ENCODE measurements at places on chromosomes 11 and 22. TPM values are rescaled to one million over a fixed set of nuclear protein-coding genes. Genes with fewer than 3 reads are reported as not detected.

DNA sequence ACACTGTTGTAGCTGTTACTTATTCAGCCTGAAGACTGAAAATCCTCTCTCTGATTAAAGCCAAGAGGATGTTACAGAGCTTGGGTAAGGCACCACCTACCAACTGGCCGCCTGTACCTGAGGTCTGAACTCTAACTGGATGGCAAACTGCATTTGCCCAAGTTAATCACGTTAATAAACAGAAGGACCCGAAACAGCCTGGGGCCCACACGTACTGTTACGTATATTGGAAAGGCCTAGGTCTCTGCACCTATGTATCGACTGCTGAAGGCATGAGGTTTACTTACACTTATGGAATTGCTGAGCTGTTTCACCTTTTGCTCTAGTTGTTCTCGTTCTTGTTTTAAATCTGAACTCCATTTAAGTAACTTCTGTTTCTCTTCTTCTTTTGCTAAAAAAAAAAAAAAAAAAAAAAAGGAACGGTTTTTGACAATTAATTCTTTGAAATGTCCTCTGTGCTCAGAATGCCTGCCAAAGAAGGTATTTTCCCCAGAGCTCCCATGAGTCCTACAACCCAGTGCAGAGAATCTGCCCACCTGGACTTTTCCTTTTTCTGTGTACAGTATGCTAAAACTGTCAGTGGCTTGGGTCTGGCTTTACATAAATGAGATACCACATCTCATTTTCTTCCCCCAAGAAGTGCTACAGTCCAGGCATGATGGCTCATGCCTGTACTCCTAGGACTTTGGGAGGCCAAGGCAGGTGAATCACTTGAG lies 13.1 kb downstream of the LARGE2 start:
- no peak for DNase-seq

GRCh38 chr11:59254286-59254685 lies 41.6 kb upstream of the MPEG1 start:
- DNase-seq: no peak

DNA sequence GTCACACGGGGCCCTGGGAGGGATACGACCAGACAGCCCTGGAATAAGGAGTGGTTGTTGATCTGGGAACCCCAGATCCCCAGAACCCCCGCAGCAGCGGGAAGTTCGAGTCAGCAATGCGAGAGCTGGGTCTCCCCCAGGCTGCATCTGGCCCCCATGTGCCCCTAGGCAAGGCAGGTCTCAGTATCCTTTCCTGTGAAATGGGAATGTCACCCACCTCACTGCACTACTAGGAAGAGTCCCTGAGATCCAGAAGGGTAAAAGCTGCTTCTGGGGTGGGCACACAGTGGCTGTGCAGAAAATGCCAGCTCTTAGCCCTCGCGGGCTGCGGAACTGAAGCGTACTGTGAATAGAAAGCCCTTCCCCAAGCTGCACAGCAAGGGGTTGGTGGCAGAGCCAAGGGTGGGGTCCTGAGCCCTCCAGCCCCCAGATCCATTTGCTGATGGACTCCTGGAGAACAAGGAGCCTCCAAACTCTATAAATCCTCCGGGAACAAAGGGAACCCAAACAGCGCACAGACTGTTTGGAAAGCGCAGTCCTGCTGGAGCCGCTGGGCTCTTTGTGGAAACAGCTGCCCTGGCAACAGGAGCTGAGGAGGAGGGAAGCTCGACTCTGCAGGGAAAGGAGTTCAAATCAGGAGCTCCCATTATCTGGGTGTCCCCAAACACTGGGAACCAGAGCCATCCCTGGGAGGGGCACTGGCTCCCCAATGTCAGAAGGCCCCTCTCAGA lies 68.2 kb upstream of the SHISAL1 start:
- DNase-seq: no peak

The KCNJ1 gene
- 0.15 TPM for polyA plus RNA-seq

The GAL gene
- 1.3 TPM for polyA plus RNA-seq

The P2RX6 gene
- polyA plus RNA-seq: 20.5 TPM

DNA sequence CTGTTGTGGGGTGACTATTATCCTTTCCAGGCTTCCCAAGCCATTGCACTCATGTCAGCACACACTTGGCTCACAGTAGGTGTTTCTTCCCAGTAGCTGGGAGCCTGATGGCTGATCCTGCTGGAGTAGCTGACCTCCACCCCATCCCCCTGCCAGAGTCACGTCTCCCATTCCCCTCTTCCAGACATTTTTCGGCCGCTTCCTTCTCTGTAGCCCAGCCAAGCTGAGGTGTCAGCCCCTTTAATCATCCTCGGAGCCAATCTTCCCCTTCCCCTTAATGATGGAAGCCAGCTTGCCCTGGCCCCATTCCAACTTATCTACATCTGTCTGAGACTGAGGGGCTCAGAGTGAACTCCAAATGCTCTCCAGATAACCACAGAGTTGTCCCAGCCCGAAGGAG lies 550.7 kb downstream of the MN1 start:
- no peak for DNase-seq

GRCh38 chr11:116776522-116776984 lies 3.8 kb upstream of the BUD13 start:
- no peak for DNase-seq

GRCh38 chr11:59212744-59213631 lies at the start of gene MPEG1:
MPEG1 (minus strand) TSS chr11:59212927; CDS start chr11:59212865, 62 bp downstream.
- no peak for DNase-seq

The CELSR1 gene
- 5.3 TPM for polyA plus RNA-seq

The DRD4 gene
- polyA plus RNA-seq: 0.90 TPM

- DNase-seq: no peak
Observed at GRCh38 chr22:32596471-32596870, 121.9 kb downstream of the FBXO7 start.

GRCh38 chr11:9142732-9143131 lies 51.3 kb upstream of the SCUBE2 start:
- no peak for DNase-seq

GRCh38 chr22:20037419-20037818 lies 16.5 kb downstream of the TANGO2 start:
- no peak for DNase-seq

The C11orf87 gene
- 3.3 TPM for polyA plus RNA-seq

- peak; percentile 93 for DNase-seq
Observed at GRCh38 chr11:64181506-64182411, 4.2 kb upstream of the STIP1 start.

DNA sequence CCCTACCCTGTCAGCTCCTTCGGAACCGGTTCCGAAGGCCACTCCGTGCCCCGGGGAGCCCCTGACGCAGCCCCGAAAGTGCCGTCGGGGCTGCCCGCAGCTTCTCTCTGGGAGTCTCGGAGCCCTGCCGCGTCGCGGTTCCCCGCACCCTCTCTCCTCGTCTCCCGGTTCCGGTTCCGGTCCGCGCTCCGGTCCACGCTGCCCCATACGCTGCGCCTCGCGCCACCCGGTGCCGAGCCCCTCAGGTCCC lies 618 bp downstream of the MTA2 start:
- no peak for DNase-seq

DNA sequence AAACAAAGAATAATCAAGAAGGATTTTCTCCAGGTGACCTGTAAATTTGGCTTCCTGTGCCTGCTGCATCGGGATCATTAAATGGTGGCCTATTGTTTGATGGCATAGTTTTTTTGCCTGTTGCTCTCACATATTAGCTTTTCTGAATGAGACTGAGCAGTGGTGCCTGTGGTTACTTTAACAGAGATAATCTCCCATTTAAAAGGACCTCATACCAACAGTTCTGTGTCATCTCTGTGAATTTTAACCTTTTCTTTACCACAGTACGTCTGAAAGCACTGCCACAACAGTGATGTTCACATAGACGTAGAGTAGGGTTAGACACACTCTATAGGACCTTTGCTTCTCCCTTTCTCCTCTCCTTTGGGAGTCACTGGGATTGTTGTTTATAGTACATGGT lies 22.9 kb upstream of the RCE1 start:
- no peak for DNase-seq

DNA sequence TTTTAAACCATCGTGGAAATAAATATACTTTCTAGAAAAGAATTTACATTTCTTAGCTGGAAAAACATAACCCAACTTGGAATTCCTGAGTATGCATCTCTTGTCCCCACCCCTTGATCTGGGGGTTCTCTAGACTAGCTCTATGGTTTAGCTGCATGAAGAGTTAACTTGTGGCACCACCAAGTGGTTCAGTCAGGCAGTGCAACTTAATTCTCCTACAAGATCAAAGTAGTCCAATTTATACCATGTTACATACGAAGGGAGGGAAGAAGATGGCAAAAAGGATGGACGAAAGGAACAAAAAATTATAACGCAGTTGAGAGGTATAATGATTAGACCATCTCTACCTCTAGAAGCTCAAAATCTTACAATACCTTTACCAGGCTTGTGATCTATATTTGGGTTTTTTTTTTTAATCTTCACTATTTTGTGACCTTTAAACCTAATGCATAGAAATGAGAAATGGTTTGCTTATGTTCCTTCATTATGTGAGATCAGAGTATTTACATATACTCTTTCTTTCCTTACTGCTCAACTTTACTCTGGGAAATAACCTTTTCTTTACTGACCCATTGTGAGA lies 28.5 kb upstream of the ALKBH3 start:
- peak; percentile 60 for DNase-seq

GRCh38 chr11:15714641-15715399 lies 600.1 kb downstream of the INSC start:
- DNase-seq: no peak

The NEFH gene
- polyA plus RNA-seq: 3.6 TPM

GRCh38 chr11:111466615-111467014 lies 45.6 kb downstream of the BTG4 start:
- DNase-seq: no peak

The MS4A6A gene
- 24.2 TPM for polyA plus RNA-seq

DNA sequence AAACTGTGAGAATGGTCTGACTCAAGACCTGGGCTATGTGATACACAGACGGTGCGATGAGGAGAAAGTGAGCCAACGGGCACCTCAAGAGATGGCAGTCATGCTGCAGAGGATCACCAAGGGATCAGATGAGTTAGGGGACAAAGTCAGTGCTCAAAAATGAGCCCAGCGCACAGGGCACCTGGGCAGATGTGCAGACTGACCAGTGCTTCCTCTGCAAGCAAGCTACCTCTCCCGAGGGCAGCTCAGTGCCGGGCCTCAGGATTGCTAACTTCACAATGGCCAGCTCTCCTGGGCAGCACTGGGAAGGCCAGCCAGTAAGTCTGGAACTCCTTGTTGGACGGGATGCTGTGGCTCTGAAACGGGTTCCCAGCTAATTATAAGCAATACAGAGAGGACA lies 15.3 kb downstream of the HDHD5 start:
- no peak for DNase-seq

The HDHD5 gene
- polyA plus RNA-seq: 41.1 TPM

- DNase-seq: no peak
Observed at GRCh38 chr11:2927851-2928604, 1.2 kb downstream of the PHLDA2 start.

- peak; percentile 24 for DNase-seq
Observed at GRCh38 chr11:11178671-11179638, 174.1 kb downstream of the CSNK2A3 start.

The TYR gene
- not detected for polyA plus RNA-seq

DNA sequence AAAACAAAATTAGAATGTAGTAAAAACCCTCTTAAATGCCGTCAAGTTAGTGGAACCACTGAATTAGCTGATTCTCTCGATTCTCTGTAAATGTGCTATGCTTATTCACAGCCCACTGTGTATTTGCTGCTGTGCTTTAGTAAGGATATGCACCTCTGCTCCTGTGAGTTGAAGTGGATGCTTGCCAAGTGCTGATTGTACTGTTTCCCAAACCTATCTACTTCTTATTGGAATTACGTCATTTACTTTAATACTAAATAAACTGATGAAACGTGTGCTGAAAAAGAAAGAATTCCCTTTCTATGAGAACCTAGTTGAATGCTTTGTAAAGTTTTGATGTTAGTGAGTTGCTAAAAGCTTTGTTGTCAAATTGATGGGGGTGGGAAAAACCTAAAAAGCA lies 158.4 kb downstream of the LRRC4C start:
- no peak for DNase-seq

The IL17REL gene
- not detected for polyA plus RNA-seq

The SYT13 gene
- 0.54 TPM for polyA plus RNA-seq
